Activated gamma-delta T cell (primary cell): ENCODE measurements at places on chromosomes 7 and 10.

DNA sequence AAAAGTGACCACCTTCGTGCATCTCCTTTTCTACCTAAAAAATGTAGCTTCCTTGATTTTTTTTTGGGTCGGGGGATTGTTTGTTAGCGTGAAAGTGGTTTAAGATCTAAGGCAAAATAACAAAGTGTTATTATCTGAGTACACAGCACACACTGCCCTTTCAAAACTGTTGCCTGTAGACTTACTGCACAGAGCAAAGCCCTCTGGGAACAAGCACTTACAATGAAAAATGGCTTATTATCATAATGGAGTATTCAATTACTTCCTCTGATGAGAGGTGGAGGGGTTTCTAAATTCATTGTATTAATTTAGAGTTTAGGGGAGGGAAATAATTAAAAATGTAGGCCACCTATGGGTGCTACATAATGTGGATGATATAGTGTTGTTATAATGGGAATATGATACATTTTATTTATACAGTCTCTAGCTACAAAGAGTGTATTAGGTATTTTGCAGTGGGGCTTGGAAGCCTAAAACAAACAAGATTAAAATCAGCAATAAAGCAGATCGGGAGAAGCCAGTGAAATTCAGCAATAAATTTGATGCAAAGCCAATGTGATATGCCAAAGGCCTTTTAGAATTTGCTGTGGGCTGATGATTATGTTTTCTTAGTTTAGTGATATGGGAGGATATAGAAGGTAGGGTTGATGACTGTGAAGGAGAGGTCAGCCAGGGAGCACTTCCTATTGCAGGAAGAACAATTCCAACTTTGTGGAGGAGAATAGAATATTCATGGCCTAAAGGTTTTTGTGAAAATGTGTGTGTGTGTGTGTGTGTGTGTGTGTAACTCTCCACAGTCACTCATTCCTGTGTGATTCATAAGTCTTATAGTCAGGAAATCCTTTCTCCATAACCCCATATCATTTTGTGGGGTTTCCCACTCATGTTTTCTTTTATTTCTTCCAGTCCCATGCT lies 17.7 kb upstream of the EXOC4 start:
- no peak for DNase-seq

DNA sequence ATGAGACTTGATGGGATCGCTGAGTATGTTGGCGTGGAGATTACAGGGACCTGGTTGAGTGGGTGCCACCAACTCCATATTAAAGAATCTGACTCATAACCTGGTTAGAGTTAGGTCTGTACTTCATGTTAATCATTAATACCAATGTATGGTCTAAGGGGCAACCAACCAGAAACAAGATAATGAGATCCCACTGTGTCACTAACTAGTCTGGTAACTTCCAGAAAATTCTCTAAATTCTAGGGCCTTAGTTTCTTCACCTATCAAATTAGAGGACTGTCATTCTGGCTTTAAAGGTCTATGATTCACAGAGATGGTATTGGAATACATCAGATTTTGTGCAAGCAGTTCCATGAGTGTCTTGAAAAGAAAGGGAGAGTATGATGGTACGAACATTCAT lies 102.2 kb downstream of the SNX10 start:
- no peak for DNase-seq

GRCh38 chr7:89377219-89377618 lies 581.7 kb upstream of the TEX47 start:
- no peak for DNase-seq

GRCh38 chr7:47180516-47180826 lies 401.4 kb downstream of the TNS3 start:
- no peak for DNase-seq

- DNase-seq = no peak
Measured at GRCh38 chr7:43645699-43646226, 62.9 kb downstream of the STK17A start.

DNA sequence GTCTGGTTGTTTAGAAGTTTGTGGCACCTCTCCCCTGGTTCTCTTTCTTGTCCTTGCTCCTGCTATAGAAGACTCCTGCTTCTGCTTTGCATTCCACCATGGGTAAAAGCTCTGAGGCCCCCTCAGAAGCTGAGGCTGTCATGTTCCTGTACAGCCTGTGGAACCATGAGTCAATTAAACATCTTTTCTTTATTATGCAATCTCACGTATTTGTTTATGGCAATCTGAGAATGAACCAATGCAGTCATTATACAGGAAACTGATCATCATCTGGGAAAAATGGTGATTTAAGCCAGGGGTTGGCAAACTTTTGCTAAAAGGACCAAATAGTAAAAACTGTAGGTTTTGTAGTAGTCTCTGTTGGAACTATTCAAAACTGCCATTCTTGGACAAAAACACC lies 175.4 kb downstream of the CSTF2T start:
- DNase-seq = no peak

DNA sequence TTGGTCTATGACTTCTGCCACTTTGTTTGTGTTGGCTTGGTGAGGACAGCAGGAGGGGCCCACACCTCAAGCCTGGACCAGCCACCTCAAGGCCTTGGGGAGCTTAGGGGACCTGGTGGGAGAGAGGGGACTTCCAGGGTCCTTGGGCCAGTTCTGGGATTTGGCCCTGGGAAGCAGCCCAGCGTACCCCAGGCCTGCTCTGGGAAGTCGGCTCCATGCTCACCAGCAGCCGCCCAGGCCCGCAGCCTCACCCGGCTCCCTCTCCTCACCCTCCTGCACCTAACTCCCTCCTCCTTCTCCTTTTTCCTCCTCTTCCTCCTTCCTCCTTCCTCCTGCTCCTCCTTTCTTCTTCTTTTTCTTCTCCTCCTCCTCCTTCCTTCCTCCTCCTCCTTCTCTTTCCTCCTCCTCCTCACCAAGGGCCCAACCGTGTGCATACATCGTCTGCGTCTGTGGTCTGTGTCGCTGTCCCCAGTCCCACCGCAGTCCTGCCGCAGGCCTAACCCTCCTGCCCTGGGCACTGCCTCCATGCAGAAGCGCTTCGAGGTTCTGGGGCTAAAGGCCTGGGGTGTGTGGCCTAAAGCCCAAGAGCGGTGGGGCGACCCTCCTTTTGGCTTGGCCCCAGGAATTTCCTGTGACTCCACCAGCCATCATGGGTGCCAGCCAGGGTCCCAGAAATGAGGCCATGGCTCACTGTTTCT lies 5.3 kb downstream of the EN2 start:
- no peak for DNase-seq

DNA sequence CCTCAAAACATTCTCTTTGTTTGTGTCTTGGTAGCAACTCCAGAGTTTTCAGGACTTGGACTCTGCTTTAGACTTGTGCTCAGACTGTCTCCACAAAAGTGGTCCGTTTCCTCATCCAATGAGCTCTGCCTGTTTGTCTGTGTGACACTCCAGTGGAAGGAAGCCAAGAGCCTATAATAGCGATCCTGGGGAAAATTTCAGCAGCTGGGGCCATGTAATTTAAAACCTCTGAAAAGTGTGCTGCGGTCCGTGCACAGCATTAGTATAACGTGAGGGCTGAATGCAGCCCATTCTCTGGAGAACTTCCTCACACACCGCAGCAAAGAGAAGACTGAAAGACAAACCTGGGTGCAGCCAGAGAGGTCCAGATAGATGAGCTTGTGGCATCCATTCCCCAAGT lies at the start of gene LRRC17:
TSS of gene LRRC17 (plus strand) at position 259 of the 400 bp plus-strand sequence. CDS start 20,914 bp downstream, outside the sequence.
- no peak for DNase-seq

GRCh38 chr10:30759423-30759822 lies 129.9 kb upstream of the LYZL2 start:
- no peak for DNase-seq

DNA sequence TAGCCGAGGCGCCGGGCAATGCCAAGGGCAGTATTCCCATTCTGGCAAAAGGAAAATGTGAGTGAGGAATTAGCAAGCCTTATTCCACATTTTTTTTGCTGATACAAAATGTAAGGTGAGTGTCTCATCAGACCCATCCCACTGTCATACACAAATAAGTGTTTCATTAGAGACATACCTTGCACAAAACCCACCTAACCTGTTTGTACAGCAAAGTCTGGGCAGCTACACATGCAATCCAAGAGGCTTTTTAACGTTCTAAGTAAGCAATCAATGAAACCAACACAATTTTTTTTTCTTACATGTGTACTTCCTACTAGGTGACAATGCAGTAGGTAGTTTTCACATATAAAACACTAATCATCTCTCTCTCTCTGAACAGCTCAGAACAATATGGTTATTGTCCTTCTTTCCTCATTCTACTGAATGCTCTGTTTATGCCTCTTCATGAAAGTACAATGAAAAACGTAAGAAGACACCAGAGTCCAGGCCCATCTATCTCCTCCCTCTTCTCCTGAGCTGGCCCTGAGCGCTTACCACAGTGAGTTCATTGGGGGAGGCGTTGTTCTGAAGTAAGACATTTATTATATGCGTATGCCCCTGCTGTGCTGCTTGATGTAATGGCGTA lies 217.2 kb downstream of the ANK3 start:
- DNase-seq = no peak

GRCh38 chr7:727104-727805 lies at the start of gene PRKAR1B:
PRKAR1B (minus strand) TSS chr7:727281; CDS start chr7:711505, 15,776 bp downstream.
- DNase-seq = no peak

DNA sequence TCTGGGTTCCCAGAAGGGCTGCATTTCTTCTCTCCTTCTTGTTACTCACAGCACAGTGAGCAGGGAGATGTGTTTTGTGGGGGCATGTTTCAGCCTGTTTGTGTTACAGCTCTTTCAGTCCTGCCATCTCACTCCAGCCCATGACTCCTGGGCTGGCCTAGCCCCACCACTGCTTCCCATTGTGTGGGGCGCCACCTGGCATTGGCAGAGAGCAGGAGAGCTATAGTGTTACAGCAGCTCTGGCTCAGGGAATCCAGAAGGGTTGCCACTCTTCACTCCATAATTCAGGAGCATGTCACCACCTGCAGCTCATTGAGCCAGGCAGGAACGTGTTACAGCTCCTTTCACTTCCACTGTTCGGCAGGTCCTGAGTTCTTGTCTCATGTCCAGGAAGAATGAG lies 30.0 kb downstream of the CLDN12 start:
- no peak for DNase-seq

DNA sequence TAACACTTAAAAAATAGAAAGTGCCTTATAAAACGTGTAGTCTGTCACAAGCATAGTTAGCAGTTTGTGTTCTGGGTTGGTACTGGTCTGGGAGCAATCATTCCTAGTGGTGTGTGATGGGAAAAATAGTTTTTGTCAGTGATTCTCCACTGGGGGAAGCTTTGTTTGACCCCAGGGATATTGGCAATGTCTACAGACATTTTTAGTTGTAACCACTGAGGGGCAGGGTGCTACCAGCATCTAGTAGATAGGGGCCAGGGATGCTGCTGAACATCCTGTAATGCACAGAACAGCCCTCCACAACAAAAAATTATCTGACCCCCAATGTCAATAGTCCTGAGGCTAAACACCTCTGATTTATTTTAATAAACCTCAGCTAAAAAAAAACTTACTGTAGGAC lies 51.6 kb upstream of the CREB5 start:
- no peak for DNase-seq

DNA sequence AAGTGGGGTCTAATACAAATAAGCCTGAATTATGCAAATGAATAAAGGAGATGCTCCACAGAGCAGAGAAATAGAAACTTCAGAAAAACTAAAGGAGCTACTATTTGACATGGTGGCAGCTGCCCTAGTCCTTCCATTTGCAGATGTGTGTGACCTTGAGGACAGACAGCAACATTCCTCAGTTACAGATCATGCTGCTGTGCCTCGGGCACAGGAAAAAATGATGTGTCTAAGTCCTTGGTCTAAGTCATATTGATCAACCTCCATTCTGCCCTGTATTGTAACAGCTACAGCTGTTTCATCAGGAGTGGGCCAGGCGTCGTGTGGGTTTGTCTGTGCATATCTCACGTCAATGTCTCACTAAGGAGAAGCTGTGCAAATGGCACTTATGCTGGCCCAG lies 710.4 kb downstream of the TNS3 start:
- DNase-seq = no peak

DNA sequence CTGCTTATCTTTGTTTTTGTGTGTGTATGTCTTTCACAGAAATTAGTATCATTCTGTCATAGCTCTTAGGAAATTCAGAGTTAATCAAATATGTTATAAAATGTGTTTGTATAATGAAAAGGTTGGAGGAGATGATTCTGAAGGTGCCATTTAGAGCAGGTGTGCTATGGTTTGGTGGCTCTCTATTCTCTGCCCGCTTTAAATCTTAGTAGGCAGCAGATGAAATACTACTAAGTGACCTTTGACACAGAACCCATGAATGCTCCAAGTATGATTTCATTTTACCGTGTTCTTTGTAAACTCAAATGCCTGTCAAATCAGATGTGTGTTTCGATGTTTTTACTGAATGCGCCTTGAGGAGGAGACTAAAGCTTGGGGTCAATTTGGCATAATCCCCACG lies 24.5 kb downstream of the ZEB1 start:
- DNase-seq = no peak

DNA sequence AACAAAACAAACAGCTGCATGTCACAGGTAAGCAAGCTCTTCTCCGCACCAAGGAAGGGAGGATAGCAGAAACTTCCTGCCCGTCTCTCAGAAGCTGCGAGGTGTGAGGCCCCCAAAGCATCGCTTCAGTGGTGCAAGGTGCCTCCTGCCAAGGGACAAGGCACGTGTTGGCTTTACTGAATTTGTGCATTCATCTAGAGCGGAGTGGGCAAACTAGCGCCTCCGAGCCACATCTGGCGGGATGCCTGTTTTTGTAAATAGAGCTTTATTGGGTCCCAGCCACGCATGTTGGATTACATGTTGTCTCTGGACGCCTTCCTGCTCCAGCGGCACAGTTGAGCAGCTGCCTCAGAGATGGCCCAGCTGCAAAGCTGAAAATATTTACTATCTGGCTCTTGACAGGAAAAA lies 27.7 kb downstream of the PHYH start:
- DNase-seq = no peak

DNA sequence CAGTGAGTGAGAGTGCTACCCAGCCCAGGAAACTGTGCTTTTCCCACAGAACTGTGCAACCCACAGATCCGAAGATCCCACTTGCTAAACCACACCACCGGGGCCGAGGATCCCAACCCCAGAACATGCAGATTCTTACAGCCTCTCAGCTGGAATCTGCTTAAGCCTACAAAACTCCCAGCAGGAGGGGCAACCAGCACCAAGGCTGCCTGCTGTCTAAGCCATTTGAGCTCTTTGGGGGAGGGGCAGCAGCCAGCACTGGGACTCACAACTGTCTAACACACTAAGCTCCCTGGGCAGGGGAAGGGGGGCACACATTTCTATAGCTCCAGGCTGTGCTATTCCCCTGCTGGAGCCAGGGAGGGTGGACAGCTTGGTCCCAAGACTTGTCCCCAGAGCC lies 529.9 kb downstream of the XPNPEP1 start:
- DNase-seq = no peak

GRCh38 chr10:96092999-96093767 lies 36.9 kb upstream of the ZNF518A start:
- DNase-seq = no peak

GRCh38 chr10:8637640-8638039 lies 583.2 kb downstream of the GATA3 start:
- DNase-seq = no peak

DNA sequence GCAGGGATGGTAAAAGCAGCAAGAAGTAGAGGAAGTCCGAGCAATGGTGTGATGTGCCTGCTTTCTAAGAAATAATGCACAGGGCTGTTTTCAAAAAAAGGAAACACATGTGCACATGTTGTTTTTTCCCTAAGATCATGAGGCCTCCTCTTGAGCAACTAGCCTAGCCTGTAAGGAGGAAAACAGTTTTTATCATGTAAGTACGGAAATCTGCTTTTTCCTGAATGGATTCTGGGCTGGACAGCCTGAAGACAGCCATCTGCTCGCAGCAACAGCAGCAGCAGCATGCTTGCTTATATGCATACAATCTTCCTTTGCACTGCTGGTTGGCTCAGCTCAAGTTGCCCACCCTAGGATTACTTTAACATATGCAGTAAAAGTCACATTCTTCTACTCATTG lies 87.1 kb downstream of the HIBADH start:
- no peak for DNase-seq
